ENCODE measurements at places on chromosomes 4 and X.

DNA sequence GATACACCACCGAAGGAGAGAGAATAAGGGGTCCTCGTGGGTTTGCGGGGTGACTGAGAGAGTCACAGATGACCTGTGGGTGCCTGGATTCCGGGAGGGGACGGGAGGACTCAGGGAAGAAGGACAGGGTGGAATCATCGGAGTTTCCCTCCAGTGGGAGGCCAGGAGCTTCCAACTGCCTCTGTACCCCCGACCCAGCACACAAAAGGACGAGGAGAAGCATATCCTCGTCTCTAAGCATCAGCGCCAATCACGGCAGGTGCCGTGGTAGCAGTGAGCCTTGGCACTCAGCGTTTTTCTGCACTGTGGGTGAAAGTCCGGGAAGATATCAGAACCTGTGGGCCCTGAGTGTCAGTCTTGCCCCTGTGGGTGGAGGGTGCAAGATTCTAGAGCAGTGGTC, 62.0 kb downstream of the ASMT start:
- DNase-seq = no peak

DNA sequence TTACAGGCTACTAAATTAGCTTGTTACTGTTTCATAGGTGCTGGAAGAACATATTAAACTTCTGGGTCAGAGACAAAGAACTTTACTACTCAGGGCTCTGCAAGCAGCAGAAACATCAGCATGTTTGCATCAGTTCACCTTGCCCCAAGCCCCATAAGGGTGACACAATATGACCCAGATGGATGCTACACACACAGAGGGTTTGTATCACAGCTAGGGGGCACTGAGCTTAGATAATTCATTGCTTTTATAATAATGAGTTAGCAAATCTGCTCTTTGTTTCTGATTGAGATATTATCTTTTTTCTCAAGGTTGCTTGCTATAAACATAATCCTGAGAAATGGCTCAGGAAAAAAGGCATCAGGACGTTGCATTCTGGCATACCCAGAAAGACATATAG, 4.8 kb upstream of the SYNPO2 start:
- no peak for DNase-seq

DNA sequence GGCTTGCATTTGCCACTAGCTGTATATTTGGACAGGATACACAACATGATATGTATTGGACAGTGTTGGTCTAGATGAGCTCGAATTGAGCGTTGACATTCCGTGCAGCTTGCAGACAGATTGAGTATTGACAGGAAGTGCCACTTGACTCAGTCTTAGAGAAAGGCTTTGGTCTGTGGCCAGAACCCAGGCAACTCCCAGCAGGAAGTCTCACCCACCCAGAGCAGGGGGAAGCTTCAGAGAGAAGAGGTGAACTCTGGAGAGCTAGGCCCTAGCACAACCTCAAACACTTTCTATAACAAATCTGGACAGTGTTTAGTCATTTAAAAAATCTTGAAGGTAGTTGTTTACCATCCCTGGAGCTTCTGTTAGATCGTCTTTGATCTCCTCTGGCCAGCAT, 280.5 kb downstream of the FBXW7 start:
- DNase-seq = peak; percentile 41

DNA sequence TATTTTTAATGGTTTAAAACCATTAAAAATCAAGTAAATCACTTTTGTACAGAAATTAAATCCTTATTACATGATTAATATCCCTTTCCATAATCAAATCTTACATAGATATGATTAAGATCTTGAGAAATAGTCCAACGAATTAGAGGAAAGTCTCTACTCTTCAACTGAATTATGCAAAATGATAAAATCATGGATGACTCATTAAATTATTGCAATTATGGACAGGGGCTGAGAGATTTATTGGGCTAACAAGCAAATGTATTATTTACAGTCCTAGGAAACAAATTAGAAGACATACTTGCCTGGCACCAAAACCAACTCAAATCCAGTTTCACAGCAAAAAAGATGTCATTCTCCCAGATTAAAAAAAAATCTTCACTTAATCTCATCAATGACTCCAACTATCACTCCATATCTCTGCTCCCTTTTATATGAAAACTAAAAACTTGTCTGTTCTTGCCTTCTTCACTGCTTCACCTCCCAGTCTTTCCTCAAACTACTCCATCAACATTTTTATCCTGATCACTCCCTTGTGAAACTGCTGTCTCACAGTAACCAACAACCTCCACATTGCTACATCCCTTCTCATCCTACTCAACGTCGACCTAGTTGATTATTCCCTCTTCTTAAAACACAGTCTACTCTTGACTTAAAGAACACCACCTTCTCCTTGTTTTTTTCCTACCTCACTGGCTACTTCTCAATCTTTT, 18.4 kb upstream of the DDX60 start:
- no peak for DNase-seq

DNA sequence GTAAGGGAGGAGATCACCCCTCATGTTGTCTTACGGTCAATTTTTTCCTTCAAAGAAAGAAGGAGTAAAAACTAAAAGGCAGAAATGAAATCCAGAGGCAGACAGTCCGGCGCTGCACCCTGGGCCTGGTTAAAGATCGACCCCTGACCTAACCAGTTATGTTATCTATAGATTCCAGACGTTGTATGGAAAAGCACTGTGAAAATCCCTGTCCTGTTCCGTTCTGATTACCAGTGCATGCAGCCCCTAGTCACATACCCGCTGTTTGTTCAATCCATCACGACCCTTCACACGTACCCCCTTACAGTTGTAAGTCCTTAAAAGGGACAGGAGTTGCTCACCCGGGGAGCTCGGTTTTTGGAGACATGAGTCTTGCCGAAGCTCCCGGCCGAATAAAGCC, 105.6 kb upstream of the JADE1 start:
- DNase-seq = no peak

DNA sequence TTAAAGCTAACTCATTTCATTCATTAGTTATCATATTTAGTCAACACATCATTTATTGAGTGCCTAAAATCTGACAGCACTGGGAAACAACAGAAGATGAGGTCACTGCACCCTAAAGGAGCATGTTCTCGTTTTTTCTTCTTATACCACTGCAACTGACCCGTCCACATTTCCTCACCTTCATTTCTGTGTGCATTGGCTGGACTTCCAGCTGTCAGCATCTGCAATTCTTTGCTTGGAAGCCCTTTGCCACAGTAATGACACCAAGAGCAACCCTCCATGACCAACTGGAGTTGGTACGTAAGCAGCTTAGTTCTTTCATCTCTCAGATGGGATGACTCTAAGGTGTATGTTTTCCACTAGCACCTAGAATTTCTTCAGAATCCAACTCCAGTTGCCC, 13.2 kb downstream of the SHROOM3 start:
- DNase-seq = no peak

GRCh38 chr4:4805887-4806286, 53.6 kb upstream of the MSX1 start:
- DNase-seq = no peak

DNA sequence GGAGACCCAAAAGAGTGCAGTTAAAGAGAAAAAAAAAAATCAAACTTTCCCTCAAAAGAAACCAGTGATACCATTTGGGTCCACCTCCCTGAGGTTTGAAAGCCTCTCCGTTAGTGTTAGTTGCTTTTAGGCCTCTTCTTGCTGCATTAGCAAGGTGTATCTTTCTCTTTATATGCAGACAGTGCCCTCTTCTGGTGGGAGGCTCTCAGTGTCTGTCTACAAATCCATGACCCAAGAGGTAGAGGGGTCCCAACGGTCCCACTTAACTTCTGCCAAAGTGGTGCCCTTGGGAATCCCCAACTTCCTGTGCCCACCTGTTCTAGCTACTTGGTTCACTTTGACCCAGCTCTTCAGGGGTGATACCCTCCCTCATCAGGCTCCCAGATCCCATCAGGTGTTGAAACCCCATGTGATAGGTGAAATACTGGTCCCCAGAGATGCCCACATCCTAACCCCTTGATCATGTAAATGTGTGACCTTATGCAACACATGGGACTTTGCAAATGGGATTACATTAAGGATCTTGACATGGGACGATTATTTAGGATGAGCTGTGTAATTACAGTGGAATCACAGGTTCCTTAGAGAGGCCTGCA, 63.7 kb upstream of the CD99 start:
- DNase-seq = peak; percentile 34

GRCh38 chr4:116244771-116245170, 840.6 kb downstream of the TRAM1L1 start:
- no peak for DNase-seq

DNA sequence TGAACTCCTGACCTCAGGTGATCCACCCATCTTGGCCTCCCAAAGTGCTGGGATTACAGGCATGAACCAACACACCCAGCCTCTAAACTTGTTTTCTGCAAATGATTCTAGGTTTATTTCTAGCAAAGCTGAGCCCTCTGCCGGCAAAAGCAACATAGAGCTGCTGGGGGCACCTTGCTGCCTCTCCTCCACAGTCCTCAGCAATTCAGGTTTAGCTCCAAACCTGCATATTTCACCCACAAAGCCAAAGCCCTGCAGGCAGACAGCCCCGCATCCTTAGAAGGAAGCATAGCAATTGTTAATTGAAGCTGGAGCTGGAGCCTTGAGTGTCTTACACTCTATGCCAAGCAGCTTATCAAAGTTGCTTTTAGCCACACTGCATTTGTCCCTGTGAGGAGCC, 24.9 kb upstream of the OCIAD2 start:
- no peak for DNase-seq

DNA sequence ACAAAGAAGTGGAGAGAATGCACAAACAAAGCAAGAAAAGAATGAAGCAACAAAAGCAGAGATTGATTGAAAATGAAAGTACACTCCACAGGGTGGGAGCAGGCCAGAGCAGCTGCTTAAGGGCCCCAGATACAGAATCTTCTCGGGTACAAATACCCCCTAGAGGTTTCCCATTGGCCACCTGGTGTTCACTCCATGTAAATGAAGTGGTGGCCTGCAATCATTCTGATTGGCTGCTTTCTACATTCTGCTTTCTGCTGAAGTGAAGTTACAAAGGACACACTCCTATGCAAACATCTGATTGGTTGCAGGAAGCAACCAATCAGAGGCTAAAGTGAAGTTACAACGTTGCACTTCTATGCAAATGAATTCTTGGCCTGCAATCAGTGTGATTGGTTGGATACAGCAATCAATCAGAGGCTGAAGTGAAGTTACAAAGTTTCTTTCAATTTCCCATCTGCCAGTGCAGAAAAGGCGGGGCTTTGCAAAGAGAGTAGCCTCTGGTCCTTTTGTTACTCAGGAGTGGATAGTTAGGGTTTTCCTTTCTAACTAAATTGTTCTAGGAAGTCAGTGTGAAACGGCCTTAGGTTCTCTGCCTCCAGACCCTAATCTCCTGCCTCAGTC, 19.0 kb upstream of the GPC4 start:
- DNase-seq = no peak

- no peak for DNase-seq
These were observed 13.2 kb upstream of the S100P start for GRCh38 chr4:6680372-6681034.

GRCh38 chrX:120672841-120673530, 43.1 kb upstream of the C1GALT1C1 start:
- DNase-seq = no peak

DNA sequence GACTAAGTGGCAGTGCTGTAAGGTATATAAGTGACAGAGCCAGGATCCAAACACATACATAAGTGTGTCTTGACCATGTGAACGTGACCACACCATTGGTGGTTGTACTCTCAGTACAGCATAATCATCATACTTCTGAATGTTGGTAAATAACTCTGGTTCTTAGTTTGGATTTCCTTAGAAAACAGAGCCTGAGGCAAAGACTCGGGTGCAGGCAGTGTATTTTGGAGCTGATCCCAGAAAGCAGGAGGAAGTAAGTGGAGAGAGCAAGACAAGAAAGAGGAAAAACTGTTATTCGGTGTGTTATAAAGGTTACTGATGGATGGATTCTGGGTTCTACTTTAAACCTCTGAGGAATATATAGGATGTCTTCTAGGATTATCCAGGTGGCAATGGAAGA, 127.9 kb downstream of the SLC39A8 start:
- DNase-seq = no peak

DNA sequence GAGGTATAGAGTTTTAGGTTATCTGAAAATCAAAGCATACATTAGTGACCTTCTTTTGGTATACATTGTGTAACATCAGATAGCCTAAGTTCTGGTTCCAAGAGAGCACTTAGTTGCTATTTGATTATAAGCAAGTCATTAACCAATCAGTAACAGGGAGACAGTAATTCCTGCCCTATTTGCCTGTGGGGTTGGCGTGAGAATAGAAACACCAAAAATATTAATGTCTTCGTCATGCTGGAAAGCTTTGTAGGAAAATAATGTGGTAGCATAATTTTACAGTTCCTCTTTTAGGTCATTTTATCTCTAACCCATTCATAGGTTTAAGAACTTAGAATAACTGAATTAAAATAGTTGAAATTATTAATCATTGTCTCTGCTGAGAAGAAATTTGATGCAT, 37.8 kb downstream of the NPNT start:
- no peak for DNase-seq

DNA sequence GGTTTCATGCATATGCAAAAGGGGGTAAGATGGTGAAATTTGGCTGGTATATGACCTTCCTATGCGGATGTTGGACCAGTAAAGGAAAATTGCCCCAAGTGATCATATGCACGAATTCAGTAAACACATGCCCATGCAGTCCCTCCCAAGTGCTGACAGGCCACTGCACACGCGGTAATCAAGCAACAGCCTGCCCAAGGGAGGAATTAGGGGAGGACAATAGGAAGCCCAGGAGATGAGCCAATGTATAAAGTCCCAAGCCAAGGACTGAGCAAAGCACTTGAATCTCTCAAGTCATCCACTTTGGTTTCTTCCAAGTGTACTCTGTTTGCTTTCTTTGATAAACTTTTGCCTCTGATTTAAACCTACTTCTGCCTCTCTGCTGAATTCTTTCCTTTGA, 21.1 kb downstream of the MAGEB16 start:
- DNase-seq = no peak

- no peak for DNase-seq
These were observed 30.3 kb downstream of the XG start for GRCh38 chrX:2782171-2782570.

GRCh38 chr4:165006456-165006855, 25.3 kb upstream of the TRIM60 start:
- DNase-seq = no peak

DNA sequence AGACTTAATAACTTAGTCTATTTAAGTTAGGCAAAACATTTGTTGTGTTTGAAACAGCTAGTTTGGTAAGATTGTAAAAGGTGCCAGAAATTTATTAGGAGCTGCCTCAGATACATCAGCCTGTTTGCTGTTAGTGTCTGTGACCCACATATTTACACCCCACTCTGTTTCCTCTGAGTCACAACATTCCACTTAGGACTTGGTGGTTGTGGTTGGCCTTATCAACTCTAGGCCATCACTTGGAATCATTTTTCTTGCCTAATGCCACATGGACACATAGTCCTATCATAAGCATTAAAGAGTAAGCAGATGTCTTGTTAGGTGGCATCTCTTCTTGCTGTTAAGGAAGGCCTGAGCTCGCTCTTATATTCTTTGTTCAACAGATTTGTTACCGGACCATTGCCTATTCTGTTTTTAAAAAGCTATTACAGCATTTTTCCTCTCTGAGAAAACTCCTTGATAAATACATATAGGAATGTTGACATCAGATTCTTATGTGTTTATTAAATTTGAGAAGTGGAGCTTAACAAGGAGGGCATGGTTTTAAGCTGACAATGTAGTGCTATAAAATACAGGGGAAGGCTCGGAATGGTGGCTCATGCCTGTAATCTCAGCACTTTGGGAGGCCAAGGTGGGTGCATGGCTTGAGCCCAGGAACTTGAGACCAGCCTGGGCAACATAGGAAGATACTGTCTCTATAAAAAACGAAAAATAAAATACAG, 51.2 kb upstream of the PGRMC2 start:
- DNase-seq = peak; percentile 80
